ENCODE measurements at places on chromosomes 1 and 21.

GRCh38 chr1:223215026-223215425 is 72.0 kb upstream of the TLR5 start:
- no peak for DNase-seq

DNA sequence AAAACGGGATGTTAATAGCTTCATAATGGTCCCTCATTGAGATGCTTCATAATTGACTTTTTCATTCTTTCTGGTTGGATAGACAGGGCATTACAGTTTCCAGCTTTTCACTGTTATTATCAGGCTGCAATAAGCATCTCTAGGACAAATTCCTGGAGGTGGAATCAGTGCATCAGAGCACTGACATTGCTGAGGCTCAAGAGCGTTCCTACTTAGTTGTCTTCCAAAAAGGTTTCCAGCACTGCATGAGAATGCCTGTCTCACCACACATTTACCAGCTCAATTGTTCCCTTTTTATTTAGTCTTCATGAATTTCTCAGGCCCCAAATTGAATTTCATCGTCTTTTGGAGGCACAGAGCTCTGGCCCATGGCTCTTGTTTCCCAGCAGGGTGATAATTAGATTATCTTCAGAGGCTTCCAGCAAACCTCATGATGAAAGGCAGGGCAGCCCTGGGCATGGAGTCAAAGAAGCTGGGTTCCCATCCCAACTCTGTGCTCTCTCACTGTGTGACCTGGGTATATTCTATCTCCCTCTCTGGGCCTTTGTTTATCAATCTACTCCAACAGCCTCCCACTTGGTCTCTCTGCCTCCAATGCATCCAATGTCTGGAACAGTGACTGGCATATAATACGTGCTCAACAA is 451.4 kb downstream of the PTPRU start:
- DNase-seq = no peak

- DNase-seq = no peak
Observed at GRCh38 chr1:241614144-241614543, 26.0 kb downstream of the CHML start.

DNA sequence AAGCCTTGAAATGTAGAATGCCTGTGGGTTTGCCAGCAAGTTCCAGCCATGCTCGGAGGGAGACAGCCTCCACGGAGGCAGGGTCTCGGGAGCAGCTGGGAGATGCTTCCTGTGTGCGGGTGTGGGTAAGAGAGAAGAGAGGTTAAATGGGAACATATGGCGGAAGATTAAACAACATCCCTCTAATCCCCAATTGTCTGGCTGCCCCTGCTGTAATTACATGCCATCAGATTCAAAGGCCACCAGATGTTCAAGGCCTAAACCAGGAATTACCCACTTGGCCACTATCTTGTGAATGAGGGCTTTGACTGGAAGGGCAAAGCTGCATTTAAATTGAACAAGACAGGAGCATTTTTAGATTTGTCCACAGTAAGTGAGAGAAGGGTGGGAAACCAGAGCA is 81.4 kb upstream of the BACE2 start:
- DNase-seq = no peak

DNA sequence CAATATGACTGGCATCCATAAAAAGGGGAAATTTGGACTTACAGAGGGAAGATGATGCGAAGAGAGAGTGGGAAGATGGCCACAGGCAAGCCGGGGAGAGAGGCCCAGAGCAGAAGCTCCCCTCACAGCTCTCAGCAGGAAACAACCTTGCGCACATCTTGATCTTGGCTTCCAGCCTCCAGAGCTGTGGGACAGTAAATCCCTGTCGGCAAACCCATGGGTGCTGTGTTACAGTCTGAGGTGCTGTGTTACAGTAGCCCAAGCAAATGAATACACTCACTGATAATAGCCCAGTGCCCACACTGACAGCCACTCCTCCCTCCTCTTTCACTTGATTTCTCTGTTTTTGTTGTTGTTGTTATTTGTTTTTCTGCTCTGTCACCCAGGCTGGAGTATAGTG is 22.4 kb downstream of the CDCA8 start:
- no peak for DNase-seq

DNA sequence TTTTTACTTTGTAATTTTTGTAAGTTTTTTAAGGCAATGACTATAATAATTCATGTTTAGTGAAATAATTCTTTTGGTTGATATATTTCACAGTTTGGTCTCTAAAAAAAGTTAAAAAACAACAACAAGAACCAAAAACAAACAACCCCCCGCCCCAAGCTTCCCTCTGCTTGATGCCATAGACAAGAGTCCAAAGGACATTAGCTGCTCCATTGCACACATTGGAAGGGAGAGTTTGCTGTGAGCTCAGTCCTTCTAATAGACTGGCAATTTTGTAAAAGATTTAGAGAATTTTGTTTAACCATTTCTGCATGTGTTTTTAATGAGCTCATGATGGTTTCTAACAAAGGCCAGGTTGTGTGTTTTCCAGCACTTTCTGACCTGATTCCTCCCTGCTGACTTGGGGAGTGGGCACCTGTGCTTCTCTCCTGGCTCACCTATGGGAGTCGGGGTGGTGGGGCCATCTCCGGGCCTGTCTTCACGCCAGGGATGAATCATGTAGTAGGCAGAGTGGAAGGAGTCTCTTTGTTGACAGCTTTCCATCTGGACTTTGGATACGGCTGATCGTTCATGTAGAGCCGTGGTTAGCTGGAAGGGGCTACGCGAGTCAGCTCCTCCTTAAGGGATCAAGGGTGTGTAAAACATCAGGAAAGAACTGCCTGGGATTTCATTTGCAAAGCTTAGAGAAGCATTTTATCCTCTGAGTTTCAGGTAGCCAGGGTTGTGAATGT is 14.1 kb downstream of the ZBTB18 start:
- DNase-seq = no peak
